Stimulated activated CD8-positive, alpha-beta memory T cell treated with anti-CD3 and anti-CD28 coated beads, Interleukin-15, amount 100 ng/mL, for 4 hours (primary cell): ENCODE measurements at places on chromosomes 7 and 10.

DNA sequence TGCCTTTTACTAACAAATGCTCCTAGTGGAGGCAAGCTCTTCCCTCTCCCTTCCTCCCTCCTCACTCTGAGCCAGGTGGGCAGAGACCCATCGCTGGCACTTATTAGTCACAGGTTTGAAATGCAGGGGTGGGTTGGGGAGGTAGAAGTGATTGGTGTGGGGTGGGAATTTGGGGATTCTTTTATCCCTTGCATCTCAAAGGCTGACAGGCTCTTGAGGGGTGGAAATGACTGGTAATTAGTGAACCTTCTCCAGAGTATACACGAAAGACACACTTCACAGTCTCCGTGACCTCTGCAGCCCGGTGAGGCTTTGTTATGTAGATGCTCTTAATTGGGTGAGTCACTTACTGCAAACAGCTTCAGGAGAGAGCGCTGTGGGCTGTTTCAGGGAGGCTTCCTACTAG lies 13.9 kb upstream of the LRMDA start:
- no peak for DNase-seq

GRCh38 chr7:123844712-123845219 lies at the start of gene HYAL4:
Gene HYAL4, plus strand, starts transcription at chr7:123845169. Its CDS starts 23,105 bp downstream, at chr7:123868274.
- DNase-seq: no peak

DNA sequence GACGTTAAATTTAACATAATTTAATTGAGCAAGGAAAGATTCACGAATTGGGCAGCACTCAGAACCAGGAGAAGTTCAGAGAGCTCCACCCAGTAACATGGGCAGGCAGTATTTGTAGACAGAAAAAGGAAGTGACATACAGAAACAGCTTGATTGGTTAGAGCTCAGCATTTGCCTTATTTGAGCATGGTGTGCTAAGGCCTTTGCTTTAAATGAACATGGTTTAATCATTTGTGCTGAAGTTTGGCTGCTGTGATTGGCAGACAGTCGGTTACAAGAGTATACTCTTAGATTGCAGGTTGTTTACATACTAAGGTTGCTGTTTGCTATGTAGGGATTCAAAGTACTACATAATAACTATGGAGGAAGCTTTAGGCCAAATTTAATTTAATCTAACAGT lies 199.2 kb downstream of the MALRD1 start:
- DNase-seq: no peak

- DNase-seq: no peak
Measured at GRCh38 chr10:98135222-98135899, 904 bp downstream of the R3HCC1L start.

- DNase-seq: no peak
Measured at GRCh38 chr7:136045992-136046391, 68.8 kb upstream of the MTPN start.

DNA sequence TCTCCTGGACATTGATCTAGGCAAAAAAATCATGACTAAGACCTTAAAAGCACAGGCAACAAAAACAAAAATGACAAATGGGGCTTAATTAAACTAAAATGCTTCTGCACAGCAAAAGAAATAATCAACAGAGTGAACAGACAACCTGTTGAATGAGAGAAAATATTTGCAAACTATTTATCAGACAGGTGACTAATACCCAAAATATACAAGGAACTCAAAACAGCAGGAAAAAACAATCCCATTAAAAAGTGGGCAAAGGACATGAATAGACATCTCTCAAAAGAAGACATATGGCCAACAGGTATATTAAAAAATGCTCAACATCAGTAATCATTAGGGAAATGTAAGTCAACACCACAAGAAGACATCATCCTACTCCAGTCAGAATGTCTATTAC lies 166.8 kb downstream of the MTERF1 start:
- DNase-seq: no peak

DNA sequence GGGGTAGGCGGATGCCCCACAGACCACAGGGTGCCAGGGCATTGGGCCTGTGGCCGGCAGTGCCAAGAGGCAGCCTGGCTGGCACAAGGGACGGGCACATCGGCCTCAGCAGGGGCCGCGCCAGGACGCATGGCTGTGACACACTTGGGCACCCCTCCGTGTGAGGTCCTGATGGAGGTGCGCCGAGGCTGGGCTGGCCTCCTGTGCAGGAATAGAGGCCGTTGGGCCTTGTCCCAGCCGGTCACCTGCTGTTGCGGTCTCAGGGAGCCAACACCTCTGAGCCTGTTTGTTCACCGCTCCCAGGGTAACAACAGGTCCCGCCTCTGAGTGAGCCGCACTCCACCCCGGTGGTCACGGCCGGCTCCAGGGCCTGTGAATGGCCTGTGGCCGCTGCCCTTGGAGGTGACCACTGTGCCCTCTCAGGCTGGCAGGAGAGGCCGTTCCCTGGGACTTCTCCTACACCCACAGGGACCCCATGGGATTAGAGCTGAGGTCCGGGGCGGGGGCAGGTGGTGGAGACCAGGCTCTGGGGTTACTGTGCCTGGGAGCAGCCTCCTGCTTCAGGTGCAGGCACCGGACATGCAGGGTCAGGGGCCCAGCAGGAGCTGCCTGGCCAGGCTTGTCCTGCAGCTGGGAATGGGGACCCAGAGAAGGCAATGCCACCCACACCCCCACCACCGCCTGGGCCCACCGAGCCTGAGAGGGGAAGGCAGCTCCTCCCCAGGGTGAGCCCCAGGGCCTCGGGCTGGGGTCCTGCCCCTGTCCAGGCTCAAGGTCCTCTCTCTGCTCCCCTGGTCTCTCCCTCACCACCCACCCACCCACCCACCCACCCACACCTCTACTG lies 12.0 kb downstream of the PWWP2B start:
- no peak for DNase-seq

GRCh38 chr7:50367570-50367969 lies 63.1 kb downstream of the IKZF1 start:
- DNase-seq: no peak

DNA sequence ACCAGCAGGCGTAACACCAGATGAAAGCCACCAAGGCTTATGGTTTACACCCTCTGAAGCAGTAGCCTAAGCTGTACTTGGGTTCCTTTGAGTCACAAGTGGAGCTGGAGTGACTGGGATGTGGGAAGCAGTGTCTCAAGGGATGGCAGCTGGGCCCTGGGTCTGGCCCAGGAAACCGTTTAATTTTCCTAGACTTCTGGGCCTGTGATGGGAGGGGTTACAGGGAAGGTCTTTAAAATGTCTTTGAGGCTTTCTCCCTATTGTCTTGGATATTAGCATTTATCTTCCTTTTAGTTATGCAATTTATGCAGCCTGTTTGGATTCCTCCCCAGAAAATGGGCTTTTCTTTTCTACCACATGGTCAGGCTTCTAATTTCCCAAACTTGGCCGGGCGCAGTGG lies 568.2 kb downstream of the ANKRD7 start:
- DNase-seq: no peak

DNA sequence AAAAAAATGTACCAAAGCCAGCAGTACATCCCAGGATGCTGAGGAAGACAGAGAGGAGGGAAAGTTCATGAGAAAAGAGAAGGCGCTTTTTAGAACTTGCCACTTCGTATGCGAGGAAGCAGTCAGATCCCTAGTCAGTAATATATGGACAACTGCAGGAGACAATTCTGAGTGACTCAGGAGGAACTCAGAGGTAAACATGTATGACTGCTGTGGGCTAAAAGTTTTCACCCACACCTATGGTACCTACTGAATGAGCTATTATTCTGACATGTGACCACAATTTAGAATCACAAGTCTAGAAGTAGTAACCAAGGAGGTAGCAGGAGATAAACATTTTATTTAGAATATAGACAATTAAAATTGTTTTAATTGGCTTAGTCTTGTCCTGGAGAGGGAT lies 126.5 kb downstream of the ICA1 start:
- no peak for DNase-seq

- DNase-seq: no peak
Measured at GRCh38 chr10:77974396-77975074, 48.0 kb upstream of the DLG5 start.

DNA sequence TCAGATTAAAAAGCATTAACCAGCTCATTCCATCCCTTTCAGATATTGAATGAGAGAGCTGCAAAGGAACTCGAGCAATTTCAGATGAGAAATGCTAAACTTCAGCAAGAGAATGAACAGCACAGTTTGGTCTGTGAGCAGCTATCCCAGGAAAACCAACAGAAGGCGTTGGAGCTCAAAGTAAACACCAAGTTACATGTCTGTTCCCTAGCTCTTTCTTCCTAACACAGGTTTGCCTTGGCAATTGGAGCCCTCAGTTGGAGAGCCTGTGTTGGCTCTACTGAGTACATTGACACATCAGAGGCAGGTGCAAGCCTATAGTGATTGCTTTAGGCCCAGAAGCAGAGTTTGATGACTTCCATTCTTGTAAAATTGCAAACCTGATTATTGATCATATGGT lies 14.7 kb downstream of the CFAP58 start:
- no peak for DNase-seq

- DNase-seq: no peak
Measured at GRCh38 chr10:115030483-115031200, 62.5 kb upstream of the ATRNL1 start.

GRCh38 chr10:46544989-46545791 lies 11.3 kb downstream of the GPRIN2 start:
- no peak for DNase-seq

GRCh38 chr10:53025172-53025711 lies 252.7 kb upstream of the MBL2 start:
- no peak for DNase-seq
